ENCODE measurements at places on chromosomes 7 and 10. TPM values are rescaled to one million over a fixed set of nuclear protein-coding genes. Genes with fewer than 3 reads are reported as not detected.

Gene ENTPD1
- total RNA-seq = 0.17 TPM

Gene PDE6C
- total RNA-seq = not detected

Gene DNA2
- total RNA-seq = 4.5 TPM

Gene CTTNBP2
- 5.3 TPM for total RNA-seq

Gene LHFPL3
- total RNA-seq = not detected

Gene OR6V1
- not detected for total RNA-seq

Data from kidney epithelial cell (primary cell).